ENCODE measurements at places on chromosomes 3 and 15.

GRCh38 chr3:140552898-140553297 is 125.0 kb upstream of the TRIM42 start:
- DNase-seq = peak; percentile 30
- H3K4me1 ChIP-seq = no peaks in the 10 kb centered on the region
- no peaks in the 10 kb centered on the region for H3K36me3 ChIP-seq
- H3K4me3 ChIP-seq = no peak overlapping the region

- no peaks in the 10 kb centered on the region for H3K36me3 ChIP-seq
- H3K4me1 ChIP-seq = no peaks in the 10 kb centered on the region
- no peak overlapping the region for H3K27ac ChIP-seq
- H3K27me3 ChIP-seq = peaks cover 2% of the 10 kb centered on the region
Observed at GRCh38 chr3:184022323-184022722, 4.6 kb upstream of the ABCC5 start.

DNA sequence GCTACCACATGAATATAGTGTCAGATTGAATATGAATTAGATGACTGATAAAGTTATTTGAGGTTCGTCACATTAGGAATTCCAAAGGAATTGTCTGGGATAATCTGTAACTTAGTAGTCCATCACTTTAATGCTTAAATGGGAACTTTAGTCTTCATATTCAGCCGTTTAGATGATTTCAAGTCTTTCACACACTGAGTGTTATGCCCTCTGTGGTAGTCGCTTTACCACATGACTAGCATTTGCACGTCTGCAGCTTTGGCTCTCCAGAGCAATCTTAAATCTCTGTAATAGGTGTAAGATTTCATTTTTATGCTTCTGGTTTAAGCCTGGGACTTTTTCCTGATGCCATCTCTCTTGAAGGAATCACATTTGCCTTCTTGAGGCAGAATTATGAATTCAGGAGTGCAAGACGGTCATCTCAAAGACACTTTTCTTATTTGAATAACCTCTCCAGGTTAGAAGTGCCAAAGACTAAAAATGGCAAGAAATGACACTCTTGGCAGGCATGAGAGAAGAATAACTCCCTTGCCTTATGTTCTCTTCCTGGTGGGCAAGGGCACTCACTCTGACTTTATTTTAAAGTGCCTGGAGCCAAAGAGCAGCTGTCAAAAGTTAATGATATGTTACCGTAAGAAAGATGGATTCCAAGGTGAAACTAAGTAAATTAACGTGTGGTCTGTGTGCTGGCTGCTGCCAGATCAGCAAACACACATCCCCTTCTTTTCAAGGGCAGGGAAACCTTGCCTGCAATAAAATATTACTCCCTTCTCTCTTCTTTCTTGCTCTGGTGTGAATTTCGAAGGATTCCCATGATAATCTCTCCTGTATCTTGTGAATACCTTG is 153.3 kb downstream of the B3GALNT1 start:
- H3K36me3 ChIP-seq = no peaks in the 10 kb centered on the region
- no peak overlapping the region for H3K4me3 ChIP-seq
- DNase-seq = no peak
- no peak overlapping the region for H3K27ac ChIP-seq
- no peaks in the 10 kb centered on the region for H3K4me1 ChIP-seq
- H3K27me3 ChIP-seq = no peaks in the 10 kb centered on the region

- H3K27ac ChIP-seq = no peak overlapping the region
- H3K36me3 ChIP-seq = no peaks in the 10 kb centered on the region
- H3K4me1 ChIP-seq = no peaks in the 10 kb centered on the region
- no peaks in the 10 kb centered on the region for H3K27me3 ChIP-seq
Observed at GRCh38 chr3:55455915-55456314, 31.2 kb downstream of the WNT5A start.

All from fibroblast of lung (primary cell).